ENCODE measurements at places on chromosomes 4 and X.

DNA sequence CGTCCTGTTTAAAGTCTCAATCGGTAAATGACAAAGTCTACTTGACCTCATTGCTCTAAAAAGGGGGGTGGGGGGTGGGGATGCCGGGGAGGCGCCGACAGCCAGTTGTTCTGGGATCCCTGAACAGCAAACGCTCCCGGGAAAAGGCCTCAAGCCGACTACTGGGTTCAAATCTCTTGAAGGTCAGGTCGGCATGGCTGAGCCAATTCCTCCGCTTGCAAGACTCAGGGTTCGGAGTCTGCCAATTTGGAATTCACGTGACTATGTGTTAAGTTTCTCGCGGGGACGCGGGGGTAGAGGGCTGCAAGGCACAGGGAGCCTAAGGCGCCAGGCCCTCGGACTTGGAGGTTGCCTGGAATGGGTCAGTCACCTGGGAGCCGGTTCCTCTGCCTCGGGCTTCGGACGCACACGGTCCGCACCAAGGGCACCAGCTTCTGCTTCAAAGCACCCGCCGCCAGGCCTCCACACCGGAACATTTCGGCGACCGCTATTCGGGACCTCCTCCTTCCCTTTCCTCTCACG is 399 bp downstream of the AIFM1 start:
- DNase-seq = no peak

- DNase-seq = no peak
Measured at GRCh38 chrX:97328853-97329390, 445.2 kb downstream of the RPA4 start.

DNA sequence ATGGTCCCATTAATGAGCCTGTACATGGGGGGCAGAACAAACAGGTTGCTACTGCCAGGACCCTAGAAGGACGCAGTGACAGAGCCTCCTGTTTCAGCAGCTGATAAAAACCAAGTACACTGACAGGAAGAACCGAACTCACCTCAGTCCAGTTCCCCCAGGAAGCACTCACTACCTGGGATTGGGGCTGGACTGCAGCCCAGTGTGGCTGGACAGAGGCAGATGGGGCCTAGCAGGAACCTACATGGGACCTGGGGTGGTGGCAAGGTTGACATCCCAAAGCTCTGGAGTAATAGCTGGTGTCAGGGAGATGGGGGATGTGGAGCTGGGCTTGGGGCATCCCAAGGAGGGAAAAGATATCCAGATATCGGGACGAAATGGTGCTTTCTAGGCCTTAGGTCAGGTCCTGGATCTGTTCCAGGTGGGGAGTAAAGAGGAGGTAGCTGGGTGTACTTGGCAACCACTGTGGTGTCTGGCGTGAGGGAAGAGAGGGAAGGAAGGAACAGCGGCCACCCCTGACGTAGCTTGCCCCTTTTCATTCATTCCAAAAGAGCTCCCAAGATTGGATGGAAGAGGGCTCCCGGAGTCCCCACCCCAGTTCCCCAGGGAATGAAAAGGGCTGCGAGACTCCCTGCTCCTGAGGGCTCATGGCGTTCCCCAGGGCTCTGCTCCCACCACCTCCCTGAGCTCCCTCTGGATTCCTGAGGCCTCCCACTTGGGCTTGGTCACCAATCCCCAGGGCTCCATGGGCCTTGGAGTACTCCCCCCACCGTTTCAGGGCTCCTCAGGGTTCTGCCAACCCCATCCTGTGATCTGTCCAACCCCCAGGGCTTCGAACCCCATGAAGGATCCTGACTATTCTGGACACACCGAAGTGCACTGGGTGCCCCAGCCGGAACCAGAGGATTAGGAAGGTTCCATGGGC is 4.5 kb downstream of the EMD start:
- DNase-seq = no peak

- DNase-seq = no peak
Measured at GRCh38 chrX:150219374-150220185, 143.5 kb upstream of the MAMLD1 start.

GRCh38 chr4:15809466-15809865 is 31.3 kb downstream of the CD38 start:
- no peak for DNase-seq

DNA sequence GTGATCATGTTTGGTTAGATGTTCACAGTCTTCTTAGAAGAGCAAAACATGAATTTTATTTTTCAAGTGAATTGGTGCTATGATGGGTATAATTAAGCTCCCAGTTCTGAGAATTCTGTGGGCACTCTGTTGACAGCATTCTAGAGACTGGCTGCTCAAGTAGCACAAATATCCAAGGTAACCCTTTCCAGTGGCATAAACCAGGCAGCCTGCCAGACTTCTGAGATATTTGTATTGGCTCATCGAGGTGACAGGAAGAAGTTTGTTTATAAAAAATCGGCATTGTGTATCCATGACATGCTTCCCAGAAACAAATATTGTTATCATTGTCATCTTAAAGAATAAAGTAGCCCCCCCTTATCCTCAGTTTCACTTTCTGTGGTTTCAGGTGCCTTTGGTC is 28.3 kb downstream of the LANCL3 start:
- DNase-seq = no peak

GRCh38 chr4:18314731-18315130 is 293.2 kb upstream of the LCORL start:
- DNase-seq = no peak

- no peak for DNase-seq
Measured at GRCh38 chr4:5928274-5928673, 35.4 kb upstream of the CRMP1 start.

All from fibroblast of pulmonary artery (primary cell).